ENCODE measurements at places on chromosomes 12 and 14.

GRCh38 chr12:79333144-79333543, 357.6 kb downstream of the PAWR start:
- DNase-seq, result no peak

- DNase-seq, result no peak
These were observed 9.5 kb upstream of the TNFAIP2 start for GRCh38 chr14:103113774-103114173.

GRCh38 chr12:112170971-112171596, 45.7 kb downstream of the TRAFD1 start:
- no peak for DNase-seq

- DNase-seq, result no peak
These were observed 73.8 kb downstream of the NTF3 start for GRCh38 chr12:5505751-5506150.

DNA sequence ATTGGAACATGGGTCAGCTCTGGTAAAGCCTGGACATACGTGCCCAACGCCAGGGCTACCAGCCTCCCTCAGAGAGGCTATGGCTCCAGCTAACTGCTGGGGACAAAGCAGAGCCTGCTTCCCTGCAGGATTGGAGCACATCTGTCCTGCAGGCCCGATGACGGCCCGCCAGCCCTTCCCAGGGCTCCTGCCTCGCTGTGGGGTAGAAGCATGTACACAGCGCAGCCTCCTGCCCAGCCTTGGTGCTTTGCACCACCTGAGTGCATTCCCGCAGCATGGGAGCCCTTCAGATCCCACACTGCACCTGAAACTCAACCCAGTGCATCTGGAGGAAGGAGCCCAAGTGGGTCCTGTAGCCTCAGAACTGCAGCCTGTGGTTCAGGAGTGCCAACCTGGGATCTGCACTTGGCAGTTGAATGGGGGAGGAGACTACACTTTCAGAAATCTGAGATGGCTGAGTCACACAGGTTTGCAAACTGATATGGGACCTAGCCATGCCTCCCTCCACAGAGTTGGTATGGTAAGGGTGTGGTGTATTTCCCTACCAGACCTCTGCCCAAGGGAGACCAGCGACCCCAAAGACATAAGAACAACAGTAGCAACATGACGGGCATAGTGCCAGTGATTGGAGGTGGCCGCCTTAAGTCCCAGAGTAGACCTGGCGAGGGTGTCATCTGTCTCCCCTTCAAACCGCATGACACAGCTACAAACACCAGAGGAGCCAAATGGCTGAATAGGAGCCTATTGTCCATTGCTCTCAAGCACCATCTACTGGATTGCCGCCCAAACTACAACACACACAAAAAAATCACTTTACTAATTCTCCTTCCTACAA, 273.9 kb upstream of the MIS18BP1 start:
- no peak for DNase-seq

All from AG09309 (cell line).